ENCODE measurements at places on chromosomes 5 and 9.

DNA sequence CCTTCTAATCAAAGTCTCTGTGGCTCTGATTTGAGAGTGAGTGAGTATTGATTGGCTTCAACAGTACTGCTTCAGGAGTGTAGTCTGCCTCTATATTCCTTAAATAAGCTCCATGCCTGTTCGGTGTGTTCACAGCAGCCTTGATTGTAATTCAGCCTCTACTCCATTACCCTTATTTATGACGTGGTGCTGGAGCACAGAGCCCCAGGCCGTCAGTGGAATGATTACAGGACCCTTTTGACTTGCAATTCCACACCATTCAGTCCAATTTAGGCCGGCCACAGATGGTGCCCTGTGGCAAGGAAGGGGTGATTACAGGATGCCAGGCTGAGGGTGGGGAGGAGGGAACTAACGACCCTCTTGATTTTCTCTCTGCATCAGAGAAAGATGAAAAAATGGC lies 110.3 kb downstream of the ASTN2 start:
- no peak for DNase-seq

DNA sequence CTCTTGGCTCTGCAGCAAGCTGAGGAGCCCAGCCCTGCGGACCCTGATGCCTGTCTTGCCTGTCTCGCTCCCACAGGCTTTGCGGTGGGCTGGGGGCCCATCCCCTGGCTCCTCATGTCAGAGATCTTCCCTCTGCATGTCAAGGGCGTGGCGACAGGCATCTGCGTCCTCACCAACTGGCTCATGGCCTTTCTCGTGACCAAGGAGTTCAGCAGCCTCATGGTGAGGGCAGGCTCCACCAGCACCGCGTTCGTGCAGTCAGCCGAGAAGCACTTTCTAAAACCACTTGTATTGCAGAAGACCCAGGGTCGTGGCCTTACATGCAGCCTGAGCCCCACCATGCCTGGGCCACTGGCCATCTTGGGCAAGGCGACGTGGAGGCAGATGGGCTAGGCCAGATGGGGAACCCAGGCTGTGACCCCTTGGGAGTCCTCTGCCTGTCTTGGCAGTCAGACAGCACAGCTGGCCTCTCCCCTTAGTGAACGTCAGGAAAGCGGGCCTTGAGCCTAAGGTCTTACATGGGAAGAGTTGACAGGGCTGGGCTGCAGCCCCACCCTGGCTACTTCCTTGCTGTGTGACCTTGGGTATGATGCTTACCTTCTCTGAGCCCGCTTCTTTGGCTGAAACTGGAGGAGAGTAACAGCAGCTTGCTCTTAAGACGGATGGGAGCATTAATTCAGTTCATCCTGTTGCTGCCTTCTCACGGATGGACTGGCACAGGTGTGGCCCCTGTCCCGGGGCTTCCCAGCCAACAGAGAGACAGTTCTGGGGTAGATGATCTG lies 8.6 kb downstream of the SLC2A8 start:
- DNase-seq: no peak

- no peak for DNase-seq
Measured at GRCh38 chr5:45672271-45672670, 23.9 kb downstream of the HCN1 start.

GRCh38 chr5:80967500-80968181 lies 7.5 kb downstream of the RASGRF2 start:
- DNase-seq: no peak

- DNase-seq: no peak
Measured at GRCh38 chr5:66454186-66455078, 141.8 kb upstream of the MAST4 start.
